Activated CD4-positive, alpha-beta memory T cell treated with anti-CD3 and anti-CD28 coated beads for 36 hours (primary cell): ENCODE measurements at places on chromosomes 11 and 22.

DNA sequence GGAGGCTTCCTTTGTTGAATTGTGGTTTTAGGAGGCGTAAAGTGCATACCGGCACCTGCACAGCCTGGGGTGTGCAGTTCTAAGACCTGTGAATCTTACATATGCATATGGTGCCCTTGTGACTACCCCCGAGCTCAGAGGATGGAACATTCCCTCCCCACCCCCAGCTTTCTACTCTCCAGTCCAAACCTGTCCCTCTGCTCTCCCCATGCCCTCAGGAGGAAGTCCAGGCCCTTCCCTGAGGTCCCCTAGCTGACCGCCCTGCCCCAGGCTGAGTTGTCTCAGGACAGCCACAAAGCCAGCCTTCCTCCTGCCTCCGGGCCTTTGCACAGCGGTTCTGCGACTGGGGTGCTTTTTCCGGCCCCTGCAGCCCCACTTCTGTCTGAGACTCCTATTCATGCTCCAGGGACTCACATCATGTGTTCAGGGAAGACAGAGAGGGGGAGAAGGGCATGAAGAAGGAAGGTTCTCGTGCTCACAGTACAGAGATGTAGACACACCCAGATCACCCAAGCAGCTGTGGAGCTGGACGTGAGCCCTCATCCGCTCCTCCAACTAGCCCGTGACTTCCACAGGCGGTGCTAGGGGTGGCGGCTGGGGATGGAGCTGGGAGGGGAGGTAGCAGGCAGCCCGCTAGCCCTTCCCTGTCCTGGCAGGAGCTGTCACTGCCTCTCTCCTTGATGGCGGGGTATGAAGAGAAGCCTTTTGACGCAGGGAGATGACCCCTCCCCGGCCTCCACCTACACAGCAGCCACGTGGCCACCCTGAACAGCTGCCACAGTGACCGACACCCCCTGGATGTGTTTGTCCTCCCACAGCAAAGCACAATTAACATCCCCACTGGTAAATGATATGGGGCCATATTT, 50.8 kb downstream of the FLRT1 start:
- no peak for DNase-seq

GRCh38 chr22:29693671-29694070, 26.1 kb upstream of the CABP7 start:
- no peak for DNase-seq

- no peak for DNase-seq
Observed at GRCh38 chr11:90556606-90557005, 333.8 kb upstream of the CHORDC1 start.

DNA sequence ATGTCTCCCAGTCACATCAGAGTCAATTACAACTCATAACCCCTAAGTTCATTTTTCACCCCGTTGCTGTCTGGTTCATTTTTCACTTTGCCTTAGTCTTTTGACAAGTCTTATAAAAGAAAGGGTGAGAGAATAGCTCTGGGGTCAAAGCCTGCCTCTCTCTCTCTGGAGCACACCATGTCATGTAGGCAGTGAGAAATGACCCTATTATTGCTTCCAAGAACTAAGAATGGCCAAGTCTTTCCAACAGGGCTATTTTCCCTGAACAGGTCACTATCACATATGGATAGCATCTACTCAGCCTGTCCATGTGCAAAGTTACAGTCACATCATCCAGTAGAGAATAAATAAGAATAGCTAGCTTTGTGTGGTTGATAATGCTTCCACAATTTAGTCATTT, 655.5 kb upstream of the LRRC4C start:
- no peak for DNase-seq

DNA sequence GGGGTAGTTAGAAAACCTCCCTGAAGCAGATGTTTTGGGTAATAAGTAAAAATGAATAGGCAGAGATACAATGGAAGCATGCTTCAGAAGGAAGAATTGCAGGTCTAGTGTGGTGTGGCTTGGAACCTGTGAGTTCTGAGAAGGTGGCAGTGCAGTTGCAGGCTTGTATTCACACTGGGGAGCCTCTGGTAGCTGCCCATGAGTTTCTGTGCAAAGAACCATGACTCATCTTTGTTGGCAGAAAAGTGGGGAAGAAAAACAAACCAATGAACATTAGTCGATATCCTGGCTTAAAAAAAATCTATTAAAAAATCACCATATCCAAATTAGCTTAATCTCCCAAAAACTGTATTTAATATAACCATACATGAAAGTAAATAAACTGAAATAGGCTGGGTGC, 232.6 kb downstream of the FAT3 start:
- DNase-seq, result no peak

DNA sequence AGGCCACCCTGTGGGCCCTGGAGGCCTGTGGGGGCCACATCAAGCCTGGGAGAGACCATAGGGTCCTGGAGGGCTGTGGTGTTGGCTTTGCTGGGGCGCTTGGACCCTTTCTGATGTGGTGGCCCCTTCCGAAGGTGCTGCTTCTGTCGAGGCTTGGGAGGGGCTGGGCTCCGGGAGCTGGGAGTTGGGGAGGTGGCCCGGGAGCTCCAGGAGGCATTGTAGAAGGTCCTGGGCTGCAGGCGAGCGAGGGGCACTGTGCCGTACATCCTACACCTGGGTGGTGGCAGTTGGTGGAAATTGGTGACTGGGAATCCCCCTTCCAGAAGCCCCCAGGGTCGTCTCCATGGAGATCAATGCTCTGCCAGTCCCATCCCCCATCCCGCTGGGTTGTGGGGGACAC, 2.6 kb downstream of the PLA2G3 start:
- no peak for DNase-seq

- DNase-seq, result peak; percentile 52
Observed at GRCh38 chr11:64916040-64916774, 802 bp downstream of the ATG2A start.

DNA sequence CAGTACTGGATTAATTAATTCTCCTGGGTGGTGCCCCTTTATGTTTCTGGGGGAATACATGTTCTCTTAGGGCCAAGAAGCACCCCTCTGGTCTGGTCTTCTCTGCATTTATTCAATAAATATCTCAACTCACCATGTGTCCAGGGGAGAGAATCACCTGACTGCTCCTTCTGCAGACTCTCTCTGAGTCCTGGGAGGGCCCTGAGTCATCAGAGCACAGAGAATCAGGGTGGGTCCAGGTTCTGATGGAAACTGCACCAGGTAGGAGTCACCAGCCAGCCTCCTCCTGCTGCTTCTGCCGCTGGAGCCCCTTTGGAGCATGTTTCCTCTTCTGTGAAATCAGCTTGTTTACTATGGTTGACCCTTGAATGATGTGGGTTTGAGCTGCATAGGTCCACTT, 107.7 kb upstream of the PLET1 start:
- DNase-seq, result no peak

- DNase-seq, result no peak
Observed at GRCh38 chr11:64443001-64443400, 84.0 kb downstream of the RPS6KA4 start.

- DNase-seq, result no peak
Observed at GRCh38 chr11:87603887-87604286, 566.2 kb downstream of the TMEM135 start.
